GM12878 (cell line): ENCODE measurements at places on chromosomes 5 and 9.

- no peak for DNase-seq
- no peaks in the 10 kb centered on the region for H3K36me3 ChIP-seq
- no peak within 1 kb of the TSS for H3K4me3 ChIP-seq
- peaks cover 6% of the 10 kb centered on the region; the same call in 1 of the 2 replicates for H3K27me3 ChIP-seq
These were observed at the start of gene PRSS3 for GRCh38 chr9:33795281-33795680. Gene PRSS3, plus strand, starts transcription at chr9:33795561. Its CDS starts 13 bp downstream, at chr9:33795574.

DNA sequence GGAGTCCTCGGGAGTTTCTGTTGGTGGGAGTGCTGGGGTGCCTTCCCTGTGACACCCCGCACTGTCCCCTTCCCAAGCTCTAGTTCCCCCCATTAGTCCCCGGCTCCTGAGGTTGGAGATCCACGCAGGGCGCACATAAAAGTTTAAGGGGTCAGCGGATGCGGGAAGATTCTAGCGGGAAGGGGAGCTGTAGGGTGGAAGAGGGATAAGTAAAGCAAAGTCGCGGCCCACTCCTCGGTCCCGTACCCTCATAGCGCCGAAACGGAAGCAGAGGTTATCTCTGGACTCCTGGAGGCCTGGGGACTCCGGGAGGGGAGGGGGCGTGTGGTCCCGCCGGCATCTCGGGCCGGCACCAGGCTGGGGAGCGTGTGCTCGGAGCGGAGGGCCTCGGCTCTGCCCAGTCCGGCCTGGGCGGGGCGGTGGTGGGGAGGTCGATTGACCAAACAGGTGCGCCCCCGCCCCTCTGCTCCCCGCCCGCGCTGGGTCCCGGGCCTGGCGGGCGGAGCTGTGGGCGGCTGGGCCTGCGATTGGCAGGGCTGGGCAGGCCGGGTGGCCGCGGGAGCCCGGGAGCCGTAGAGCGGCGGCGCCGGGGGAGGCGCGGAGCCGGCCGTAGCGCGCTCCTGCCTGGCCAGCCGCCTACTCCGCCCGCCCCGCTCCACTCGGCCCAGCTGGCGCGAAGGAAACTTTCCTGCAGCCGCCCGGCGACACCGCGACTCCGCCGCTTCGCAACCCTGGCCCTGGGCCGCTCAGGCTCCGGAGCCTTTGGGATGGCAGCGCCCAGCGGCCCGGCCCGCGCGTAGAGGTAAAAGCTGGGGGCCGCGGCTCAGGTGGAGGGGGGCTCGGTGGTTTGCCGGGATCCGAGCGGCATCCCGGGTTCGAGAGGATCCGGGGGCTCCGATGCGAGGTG is 52.2 kb upstream of the DAB2IP start:
- peaks cover 6% of the 10 kb centered on the region; the same call in 1 of the 2 replicates for H3K27me3 ChIP-seq
- no peak overlapping the region for H3K4me3 ChIP-seq

GRCh38 chr5:60060389-60060788 is 166.9 kb upstream of the PDE4D start:
- DNase-seq = no peak
- H3K27me3 ChIP-seq = no peaks in the 10 kb centered on the region
- H3K36me3 ChIP-seq = no peaks in the 10 kb centered on the region

GRCh38 chr5:6633469-6634245 is 417 bp downstream of the SRD5A1 start:
- H3K4me3 ChIP-seq = peak overlapping the region; percentile 98
- H3K36me3 ChIP-seq = peaks cover 22% of the 10 kb centered on the region
- peak overlapping the region; percentile 97 for H3K27ac ChIP-seq
- no peaks in the 10 kb centered on the region for H3K27me3 ChIP-seq

DNA sequence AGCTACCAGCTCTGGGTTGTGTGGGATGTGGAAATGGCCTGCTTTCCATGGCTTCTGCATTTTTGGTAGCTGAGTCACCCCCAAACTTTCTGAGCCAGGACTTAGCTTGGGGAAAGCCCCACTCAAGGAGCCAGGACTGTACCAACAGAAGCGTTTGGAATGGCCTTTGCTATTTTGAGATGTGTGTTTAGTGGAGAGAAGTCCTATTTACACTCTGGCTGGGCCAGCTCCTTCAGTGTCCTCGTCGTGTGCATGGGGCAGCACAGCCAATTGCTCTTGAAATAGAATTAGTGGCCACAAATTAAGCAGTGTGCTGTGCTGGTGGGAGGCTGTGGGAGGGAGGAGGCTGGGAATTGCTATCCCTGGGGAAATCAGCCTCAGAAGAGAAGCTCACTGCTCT is 51.6 kb downstream of the ENTREP1 start:
- no peak overlapping the region for H3K4me3 ChIP-seq
- no peak for DNase-seq
- no peaks in the 10 kb centered on the region for H3K4me1 ChIP-seq

GRCh38 chr5:159515909-159516415 is 185.7 kb upstream of the IL12B start:
- no peak overlapping the region for H3K4me3 ChIP-seq
- peak; percentile 26 for DNase-seq
- no peaks in the 10 kb centered on the region for H3K36me3 ChIP-seq
- peaks cover 3% of the 10 kb centered on the region; the same call in 1 of the 2 replicates for H3K4me1 ChIP-seq
- no peak overlapping the region for H3K27ac ChIP-seq
- no peaks in the 10 kb centered on the region for H3K27me3 ChIP-seq

DNA sequence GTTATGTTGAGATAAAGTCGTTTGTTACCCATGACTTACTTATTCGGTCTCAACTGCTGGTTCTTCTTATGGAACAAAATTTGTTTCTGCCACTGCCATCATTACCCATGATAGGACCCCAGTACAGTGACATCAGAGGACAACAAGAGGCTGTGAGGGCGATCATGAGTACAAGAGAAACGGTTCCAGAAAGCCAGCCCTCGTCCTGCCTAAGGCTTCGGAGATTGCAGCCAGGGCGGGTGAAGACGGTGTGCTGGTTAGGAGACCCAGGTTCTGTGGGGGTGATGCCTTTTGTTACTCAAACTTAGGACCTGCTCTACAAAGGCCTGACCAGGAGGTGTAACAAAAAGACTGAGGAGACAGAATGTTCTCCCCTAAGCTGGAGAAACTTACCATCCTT is 10.9 kb downstream of the FYB1 start:
- H3K27ac ChIP-seq = no peak overlapping the region
- H3K36me3 ChIP-seq = no peaks in the 10 kb centered on the region
- no peaks in the 10 kb centered on the region for H3K27me3 ChIP-seq
- DNase-seq = no peak

GRCh38 chr5:173623296-173623771 is 6.9 kb upstream of the BOD1 start:
- DNase-seq = no peak
- H3K4me3 ChIP-seq = no peak overlapping the region
- no peaks in the 10 kb centered on the region for H3K27me3 ChIP-seq
- H3K36me3 ChIP-seq = no peaks in the 10 kb centered on the region
- H3K27ac ChIP-seq = no peak overlapping the region

- H3K36me3 ChIP-seq = no peaks in the 10 kb centered on the region
- H3K27me3 ChIP-seq = no peaks in the 10 kb centered on the region
- DNase-seq = no peak
- H3K4me3 ChIP-seq = no peak overlapping the region
These were observed 789.3 kb downstream of the SEMA5A start for GRCh38 chr5:8756498-8757084.

- no peaks in the 10 kb centered on the region for H3K36me3 ChIP-seq
- H3K4me3 ChIP-seq = no peak overlapping the region
These were observed 98.6 kb upstream of the FER start for GRCh38 chr5:108649106-108649505.

DNA sequence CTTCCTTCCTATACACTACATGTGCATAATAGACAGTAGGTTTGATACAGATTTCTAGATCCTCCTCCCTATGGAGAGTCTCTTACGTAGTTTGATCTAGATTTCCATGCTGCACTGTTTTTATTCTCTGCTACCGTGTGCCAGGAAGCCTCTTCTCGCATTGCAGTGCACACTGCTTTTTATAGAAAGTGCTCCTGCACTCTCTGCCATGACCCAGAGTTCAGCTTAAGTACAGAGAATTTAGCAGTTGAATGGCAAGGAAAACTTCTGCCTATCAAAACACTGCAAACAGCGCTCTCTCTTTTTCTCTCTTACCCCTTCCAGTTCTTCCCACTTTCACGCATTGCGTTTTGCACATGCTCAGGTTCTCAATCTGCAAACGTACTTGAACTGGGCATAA is 187.4 kb downstream of the ARHGAP26 start:
- H3K4me1 ChIP-seq = peaks cover 5% of the 10 kb centered on the region; the same call in 1 of the 2 replicates
- H3K27me3 ChIP-seq = no peaks in the 10 kb centered on the region
- H3K4me3 ChIP-seq = no peak overlapping the region
